ENCODE measurements at places on chromosomes 6 and 20.
A peak's percentile ranks its signal among the peaks of the same experiment; 100 is the strongest.

DNA sequence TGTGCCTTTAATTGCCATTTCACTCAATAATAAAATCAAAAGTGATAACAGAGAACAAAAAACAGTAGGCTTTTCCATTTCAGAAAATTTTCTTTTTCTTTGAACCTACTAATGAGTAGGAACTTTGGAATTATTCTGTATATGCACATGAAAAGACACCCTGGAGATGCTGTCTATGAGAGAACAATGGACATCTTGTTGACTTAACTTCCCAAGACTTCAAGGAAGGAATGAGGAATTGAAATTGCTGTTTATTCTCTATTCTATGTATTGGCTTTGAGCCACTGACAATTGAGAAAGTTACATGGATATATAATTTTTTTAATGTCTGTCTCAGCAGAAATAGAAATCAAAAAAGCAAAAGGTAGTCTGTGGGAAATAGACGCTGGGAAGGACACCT lies 98.6 kb upstream of the PCSK2 start:
- no peak for DNase-seq

GRCh38 chr20:46142124-46142523 lies 24.0 kb downstream of the CD40 start:
- no peak for DNase-seq

DNA sequence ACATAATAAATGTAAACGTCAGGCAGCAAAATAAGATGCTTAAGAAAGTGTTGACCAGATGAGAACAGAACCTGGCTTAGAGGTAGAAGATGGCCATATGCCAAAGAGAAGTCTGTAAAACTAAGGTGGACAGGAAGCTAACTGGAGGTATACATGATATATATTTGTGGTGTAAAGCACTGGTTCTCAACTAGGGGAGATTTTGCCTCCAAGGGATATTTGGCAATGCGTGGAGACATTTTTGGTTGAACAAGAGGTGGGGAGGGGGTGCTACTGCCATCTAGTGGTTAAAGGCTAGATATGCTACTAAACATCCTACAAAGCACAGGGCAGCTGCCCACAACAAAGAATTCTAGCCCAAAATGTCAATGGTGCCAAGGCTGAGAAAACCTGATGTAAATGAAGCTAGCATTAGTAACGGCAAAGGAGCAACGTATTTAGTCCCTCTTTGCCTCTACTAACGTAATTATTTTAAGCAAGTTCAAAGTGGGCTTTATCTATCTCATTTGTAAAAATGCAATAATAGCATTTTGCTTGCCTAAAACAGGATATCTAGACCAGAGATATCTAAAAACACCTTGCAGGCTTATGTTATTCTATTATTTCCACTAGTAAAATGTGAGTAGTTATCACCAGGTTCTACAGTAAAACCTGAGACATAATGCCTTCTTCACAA lies 182.6 kb downstream of the RNGTT start:
- no peak for DNase-seq

GRCh38 chr6:18186540-18187250 lies 31.5 kb downstream of the KDM1B start:
- DNase-seq, result no peak

- no peak for DNase-seq
Observed at GRCh38 chr6:125853168-125853567, 62.4 kb downstream of the NCOA7 start.

DNA sequence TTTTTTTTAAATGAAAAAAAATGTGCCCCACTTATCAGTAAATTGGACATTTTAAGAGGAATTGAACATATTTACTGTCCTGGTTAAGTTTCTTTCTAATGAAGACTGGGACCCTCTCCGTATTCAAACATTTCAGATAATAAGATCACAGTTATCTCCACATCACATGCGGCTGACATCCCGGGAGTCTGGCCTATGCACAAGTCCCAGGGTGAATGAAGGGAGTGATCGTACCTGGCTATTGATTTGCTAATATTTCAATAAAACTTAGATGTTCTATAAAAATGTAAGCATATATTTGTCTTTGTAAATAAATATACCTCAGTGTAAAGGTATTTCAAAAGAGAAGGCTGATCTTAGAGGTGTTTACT lies 58.1 kb downstream of the FOXC1 start:
- no peak for DNase-seq

- DNase-seq, result no peak
Observed at GRCh38 chr6:15905488-15906419, 223.1 kb upstream of the MYLIP start.

DNA sequence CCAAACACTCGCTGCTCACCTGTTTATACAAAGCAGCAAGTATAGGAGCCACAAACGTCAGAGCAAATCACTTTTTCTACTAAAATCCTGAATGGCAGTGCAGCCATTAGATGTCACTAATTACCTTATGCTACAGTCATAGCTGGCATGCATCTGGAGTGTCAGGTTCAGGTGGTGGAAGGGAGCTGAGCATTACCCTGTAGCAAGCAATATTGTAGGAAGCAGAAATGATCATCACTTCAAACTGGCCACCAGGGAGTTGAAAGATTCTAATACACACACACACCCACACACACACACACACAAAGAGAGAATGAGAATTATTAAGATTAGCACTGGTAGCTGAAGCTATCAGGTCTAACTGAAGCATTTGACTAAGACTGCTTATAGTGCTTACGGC lies 75.8 kb downstream of the EFHC1 start:
- DNase-seq, result no peak

GRCh38 chr6:90008189-90008907 lies 114.1 kb downstream of the GJA10 start:
- no peak for DNase-seq

DNA sequence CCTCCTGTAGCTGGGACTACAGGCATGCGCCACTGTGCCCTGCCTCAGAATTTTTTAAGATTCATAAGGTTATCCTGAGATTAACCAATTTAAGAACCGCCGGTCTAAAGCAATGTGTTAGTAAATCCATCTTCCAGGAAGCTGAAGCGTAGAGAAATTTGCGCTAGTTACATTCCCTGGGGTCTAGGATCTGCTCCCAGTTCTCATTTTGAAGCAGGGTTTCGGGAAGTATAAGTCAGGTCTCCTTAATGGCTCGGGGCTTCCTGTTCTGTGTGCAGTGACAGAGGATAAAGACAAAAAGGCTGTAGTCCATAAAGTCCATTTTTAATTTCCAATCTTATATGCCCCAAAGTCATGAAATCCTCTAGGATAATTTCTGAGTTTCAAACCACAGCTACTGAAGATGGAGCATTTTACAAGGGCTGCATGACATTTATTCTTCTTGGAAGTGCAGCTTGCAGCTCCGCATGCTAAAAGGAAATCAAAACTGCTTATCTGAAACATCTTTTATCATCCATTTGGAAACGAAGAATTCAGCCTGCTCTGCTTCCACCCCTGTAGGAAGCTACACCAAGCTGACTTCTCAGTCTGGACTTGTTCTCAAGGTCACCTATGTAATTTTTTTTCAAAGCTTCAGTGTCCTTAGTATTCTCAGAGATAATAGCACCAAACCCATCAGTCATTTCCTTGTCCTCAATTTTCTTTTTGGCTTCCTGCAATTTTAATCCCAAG lies 326.1 kb downstream of the PRL start:
- no peak for DNase-seq

DNA sequence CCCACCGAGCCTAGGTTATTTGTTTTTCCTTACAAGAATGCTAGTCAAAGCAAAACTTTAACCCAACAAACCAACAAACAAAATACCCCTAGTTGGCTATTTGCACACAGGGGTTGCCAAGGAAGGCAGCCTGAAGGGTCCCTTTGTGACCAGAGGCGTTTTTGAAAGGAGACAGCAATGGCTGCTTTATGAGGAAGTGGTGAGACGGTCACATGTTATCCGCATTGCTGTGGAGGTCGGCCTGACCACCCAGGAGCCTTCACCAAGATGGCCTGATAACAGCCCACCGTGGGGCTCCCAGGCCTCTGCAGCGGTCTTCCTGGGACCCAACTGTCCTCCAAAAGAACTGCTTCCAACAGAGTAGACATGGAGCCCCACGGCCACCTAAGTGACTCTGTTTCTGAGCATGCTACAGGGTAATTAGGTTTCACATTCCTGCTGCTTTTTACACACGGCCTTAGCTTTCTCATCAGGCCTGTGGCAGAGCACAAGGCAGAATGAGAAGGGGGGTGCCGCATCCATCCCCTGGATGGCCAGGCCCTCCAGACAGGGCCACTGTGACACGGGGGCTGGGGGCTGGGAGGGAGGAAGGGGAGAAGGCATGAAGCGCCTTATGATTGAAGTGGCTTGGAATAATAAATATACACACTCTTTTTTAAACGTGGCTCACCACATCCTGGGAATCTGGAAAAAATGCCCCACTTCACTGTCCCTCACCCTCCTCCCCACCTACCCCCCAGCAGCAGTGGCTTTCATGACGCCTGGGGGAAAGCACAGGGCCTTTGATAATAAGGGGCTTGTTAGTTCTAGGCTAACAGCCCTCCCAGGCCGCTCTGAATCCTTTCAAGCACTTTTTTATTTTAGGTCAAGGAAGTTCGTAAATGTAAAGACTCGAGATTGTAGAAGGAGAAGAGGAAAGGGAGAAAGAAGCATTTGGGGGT lies 86.0 kb downstream of the CLIC5 start:
- DNase-seq, result no peak

DNA sequence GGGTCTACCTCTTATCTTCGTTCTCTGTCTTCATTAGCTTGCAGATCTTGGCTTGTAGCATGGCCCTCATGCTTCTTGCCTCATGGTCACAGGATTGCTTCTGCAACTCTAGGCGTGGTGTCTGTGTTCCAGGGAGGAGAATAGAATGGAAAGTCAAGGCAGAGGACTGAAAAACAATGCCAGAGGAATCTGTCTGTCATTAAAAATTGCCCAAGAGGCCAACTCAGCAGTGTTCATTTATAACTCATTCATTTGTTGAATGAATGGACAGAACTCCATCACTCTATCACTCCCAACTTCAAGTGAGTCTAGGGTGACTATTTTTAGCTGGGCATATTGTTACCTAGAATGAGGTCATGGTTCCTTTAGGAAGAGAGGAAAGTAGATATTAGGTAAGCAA lies 179.6 kb downstream of the UST start:
- no peak for DNase-seq

- no peak for DNase-seq
Observed at GRCh38 chr20:18639501-18639979, 51.7 kb downstream of the DTD1 start.

GRCh38 chr6:69044534-69044933 lies 409.5 kb downstream of the ADGRB3 start:
- no peak for DNase-seq

DNA sequence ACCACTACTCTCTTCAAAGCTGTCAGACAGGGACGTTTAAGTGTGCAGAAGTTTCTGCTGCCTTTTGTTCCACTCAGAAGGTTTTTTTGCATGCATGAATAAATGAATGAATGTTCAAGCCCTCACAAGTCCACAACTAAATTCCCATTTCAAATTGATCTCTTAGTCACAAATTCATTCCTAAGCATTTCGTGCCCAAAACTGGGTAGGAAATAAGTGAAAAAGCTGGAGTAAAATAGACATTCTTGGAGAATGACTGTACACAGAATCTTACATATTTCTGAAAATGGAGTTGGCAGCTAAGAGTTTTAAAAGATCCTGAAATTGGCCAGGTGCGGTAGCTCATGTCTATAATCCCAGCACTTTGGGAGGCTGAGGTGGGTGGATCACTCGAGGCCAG lies 117.6 kb downstream of the PERP start:
- DNase-seq, result no peak

DNA sequence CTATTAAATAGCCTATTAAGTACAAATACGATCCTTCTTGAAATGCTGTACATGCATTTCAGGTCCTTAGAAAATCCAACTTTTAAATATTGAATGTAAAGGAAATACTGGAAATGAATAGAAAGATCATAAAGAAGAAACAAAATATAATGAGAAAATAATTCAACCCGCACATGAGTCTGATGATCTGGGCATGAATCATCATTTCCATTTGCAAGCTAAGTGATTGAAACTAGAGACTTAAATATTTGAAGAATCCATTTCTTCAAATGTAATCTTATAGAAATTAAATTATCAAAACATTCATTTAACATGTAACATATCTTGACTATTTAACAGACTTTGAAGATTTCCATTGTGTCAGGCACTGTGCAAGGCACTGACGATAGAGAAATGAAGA lies 977.0 kb downstream of the TFAP2A start:
- DNase-seq, result no peak

GRCh38 chr6:149317644-149318571 lies at the start of gene TAB2:
Gene TAB2, plus strand, starts transcription at chr6:149317712. Its CDS starts 52,286 bp downstream, at chr6:149369998.
- DNase-seq, result peak; percentile 60

DNA sequence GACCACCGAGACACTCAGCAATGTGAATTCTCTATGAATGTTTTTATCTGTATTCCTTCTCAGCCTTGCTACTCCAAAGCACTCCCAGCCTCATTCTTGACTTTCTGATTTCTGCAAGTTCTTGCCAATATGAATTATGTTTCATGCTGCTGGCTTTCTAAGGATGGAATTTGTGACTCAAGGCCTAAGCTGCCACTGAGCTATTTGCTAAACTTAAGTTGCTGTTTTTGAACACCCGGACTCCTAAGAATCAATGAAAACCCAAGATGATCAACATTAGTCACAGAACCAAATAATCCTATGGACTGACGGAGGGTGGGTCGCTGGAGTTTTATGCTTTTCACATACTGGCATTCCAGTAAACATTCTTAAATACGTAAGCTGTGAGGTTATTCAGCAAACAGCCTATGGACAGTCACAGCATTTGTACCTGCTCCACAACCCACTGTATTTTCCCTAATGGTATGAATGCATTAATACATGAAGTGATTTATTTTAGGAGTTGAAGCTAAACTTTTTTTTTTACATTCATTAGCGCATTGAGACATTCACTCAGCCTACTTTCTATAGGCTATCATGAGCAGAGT lies 8.2 kb upstream of the PXDC1 start:
- no peak for DNase-seq

GRCh38 chr6:108170332-108171290 lies 4.8 kb downstream of the NR2E1 start:
- DNase-seq, result no peak

DNA sequence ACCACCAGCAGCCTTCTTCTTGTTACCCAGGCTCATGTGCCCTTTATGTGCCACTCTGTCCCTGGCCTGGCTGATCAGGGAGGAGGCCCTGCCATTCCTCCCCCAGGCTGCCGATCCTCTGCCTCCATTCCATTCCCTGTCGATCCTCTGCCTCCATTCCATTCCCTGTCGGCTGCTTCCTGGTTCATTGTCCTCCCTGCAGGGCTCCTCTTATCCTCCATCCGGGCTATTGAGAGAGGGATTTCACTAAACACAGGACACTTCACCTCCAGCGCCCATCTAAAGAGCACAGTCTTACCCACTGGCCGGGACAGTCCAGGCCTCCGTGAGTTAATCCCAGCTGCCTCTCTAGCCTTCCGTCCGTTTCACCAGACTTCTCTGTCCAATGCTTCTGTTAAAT lies 7.7 kb upstream of the TTLL2 start:
- no peak for DNase-seq

Data from anterior cingulate cortex (tissue), 58 donors.